ENCODE measurements at places on chromosomes 3 and 15.

GRCh38 chr15:57505949-57506391, 85.7 kb upstream of the MYZAP start:
- no peak for DNase-seq

- no peak for DNase-seq
These were observed 587 bp downstream of the NPHP3 start for GRCh38 chr3:132721479-132722164.

DNA sequence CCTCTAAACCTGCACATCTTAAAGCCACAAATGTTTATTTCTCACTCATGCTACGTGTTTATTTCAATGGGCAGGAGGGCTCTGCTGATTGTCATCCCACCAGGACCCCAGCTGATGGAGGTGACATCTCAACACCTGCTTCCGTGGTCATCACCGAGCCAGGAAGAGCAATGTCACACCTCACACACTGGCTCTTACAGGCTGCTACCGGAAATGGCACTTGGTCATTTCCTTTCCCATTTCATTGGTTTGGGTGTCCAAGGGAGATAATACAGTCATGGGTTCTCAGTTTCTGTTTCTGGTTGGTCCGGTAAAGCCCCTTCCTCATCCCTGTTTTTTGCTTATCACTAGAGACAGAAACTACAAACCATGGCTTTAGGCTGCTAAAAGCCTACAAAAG, 41.9 kb downstream of the ABHD2 start:
- no peak for DNase-seq

DNA sequence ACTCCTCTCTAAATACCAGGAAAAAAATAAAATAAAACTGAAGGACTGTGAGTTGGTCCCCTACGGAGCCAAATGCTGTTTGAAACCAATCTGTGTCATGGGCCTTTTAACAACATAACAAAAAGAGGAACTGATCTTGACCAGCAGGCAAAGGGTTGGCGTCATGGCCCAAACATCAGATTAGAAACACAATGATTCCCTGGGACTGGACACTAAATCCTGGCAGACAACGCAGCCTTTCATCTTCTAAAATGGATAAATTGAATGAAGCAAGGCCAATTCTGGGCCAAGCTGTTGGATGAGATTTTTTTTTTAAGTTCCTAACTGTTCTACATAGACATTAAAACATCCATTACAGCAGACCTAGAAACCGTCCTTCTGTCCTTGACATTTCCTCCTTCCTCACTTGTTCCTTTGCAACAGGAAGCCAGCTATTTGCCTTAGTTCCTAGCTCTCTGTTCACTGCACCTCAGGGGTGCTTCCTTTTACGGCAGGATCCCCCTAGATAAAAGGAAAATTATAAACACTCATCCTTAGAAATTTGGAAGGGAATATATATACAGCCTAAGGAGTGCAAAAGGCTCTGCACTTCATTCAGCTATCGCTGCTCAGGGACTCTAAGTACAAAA, 21.6 kb upstream of the TAFA4 start:
- DNase-seq = no peak
